CD14-positive monocyte (primary cell): ENCODE measurements at places on chromosomes 16 and 17.

GRCh38 chr16:81237282-81237681 lies 1.2 kb upstream of the BCO1 start:
- DNase-seq, result no peak

DNA sequence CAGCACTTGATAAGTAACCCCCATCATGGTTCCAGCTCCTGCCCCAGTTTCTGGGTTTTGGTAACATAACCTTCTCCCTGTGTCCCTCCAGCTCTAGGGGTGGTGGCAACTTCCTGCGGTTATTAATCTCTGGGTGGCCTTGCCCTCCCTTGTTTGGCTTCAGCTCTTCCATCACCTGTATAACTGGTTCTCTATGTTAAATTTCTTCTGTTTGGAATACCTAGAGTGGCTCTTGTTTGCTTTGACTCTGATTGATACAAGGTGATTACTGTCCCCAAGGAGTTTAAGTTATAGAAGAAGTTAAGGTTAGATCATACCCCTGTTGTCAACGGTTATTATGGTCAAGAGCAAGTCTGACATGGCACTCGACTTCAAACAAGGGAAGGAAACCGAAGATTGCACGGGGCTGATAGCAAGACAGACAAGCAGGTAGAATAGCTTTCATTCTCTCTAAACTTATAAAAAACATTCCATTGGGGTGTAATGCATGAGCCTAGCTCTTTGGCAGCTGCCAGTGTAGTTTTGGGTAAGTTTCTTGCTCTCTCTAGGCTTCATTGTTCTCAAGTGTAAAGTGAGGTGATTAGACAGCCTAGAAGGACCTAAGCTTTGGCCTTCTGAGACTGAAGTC lies 11.0 kb upstream of the CCR7 start:
- DNase-seq, result no peak

DNA sequence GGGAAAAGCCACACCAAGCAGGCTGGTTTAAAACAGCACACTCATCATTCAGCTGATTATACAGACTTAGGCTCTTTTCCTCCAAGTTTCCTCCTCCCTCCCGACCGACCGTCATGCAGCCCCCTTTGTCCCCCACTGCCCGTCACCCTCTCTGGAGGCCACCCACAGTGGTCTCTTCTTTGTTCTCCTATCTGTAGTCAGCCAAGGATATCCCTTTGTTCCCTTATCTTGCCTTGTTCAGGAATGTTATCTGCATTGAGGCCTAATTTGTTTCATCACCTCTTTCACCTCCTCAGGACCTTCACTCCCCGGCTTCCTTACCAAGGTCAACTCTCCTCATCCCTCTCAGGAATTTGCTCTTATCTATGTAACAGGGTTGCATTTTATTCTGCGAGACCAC lies 186.4 kb upstream of the CDH13 start:
- no peak for DNase-seq

DNA sequence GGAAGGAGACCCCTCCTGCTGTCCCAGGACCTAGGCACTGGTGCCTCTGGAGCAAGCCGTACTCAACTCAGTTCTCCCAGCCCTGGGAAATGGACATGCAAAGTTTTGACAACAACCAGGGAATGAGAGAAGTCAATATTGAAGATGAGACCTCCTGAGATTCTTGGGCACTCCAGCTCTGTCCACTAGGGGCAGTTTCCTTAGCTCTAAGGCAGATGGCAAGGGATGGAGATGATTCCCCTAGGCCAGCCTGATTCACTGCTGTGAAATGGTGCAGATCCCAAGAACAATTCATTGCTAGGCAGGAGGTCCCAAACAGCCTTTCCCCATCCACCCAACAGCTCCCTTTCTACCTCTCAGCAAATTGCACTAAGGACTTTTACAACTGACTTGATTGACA lies 20.5 kb upstream of the SDR42E2 start:
- DNase-seq, result no peak

- peak; percentile 7 for DNase-seq
Observed at GRCh38 chr16:84788920-84789391, 30.8 kb upstream of the CRISPLD2 start.

GRCh38 chr16:11108466-11108805 lies 147.6 kb downstream of the SOCS1 start:
- no peak for DNase-seq

DNA sequence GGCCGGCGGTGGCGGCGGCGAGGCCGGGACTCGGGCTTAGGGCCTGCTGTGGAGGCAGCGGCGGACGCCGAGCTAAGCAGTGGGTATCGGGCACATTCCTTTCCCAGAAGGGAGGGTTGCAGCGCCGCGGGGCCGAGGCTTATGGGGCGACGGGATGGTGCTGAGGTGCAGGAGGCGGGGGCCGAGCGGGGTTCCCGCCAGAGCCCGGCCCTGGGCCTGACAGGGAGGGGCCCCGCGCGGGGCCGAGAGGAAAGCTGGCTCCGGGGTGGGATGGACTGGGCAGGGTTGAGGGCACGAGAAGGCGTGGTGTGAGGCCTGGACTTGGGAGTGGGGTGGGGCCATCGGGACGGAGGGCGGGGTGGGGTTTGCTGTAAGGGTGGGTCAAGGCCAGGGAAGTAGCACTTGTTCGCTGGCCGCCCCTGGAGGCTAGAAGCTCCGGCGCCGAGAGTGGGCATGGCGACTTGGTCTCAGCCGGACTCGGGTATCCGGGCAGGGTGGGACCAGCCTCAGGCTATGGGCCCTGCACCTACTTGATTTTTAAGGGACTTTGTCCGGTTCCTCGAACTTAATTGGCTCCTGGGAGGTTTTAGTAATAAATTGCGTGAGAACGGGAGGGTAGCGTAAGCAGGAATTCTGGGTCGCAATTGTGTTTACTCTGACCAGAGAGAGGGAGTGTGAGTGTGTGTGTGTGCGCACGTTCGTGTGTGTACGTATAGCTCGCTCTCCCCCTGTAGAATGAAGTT lies 396 bp downstream of the NFE2L1 start:
- DNase-seq, result peak; percentile 48
